ENCODE measurements at places on chromosomes 7 and 10.

DNA sequence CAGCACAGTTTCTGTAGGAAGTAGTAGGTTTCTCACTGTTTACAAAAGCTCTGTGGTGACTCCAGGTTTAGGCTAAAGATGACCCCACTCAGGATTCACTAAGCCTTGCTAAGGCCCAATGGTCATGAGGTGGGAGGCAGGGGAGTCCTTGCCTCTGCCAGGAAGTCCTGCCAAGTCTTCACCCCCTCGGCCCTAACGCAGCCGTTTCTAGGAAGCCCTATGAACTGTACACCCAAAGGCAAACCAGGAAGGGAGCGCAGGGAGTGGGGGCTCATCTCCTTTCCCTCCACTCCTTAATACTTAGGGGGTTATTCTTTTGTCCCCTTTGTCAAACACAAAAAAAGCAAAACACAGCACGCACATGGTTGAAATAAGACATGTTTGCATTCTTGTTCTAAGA, 64.6 kb downstream of the CTBP2 start:
- no peak for DNase-seq

DNA sequence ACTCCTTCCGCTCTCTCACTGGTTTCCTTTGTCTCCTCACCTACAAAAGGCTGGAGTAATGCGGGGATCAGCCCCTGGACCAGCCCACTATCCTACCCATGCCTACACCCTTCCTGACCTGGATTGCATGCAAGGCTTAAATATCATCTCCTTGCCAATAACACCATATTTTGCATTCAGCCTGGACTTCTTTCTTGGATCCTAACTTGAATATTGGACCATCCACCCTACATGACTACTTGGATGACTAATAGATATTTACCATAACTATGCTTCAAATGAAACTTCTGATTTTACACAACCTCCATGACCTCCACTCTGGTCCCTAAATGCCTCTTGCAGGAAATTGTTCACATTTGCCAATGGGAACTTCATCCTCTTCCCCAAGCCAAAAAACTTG, 188.3 kb upstream of the AKR1E2 start:
- DNase-seq, result no peak

DNA sequence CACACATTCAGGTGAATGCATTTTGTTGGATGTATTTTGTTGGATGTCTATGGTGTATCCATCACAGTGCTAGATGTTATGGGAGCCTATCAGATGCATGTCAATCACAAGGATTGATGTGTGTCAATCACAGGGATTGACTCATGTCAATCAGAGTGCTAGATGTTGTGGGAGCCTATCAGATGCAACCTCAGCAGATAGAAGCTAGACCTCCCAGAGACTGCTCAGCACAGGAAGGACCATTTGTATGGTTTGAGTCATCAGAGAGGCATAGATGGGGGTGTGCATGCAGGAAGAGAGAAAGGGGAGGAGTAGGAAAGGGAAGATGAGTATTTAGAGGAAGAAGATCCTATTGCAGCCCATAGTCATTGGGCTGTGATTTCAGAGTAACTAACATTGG, 48.3 kb upstream of the PITRM1 start:
- no peak for DNase-seq

GRCh38 chr7:128933180-128933891, 4.4 kb upstream of the IRF5 start:
- no peak for DNase-seq

- no peak for DNase-seq
Observed at GRCh38 chr10:79627075-79627474, 16.3 kb downstream of the SFTPA1 start.

GRCh38 chr7:11206177-11206899, 232.7 kb downstream of the PHF14 start:
- no peak for DNase-seq

- DNase-seq, result no peak
Observed at GRCh38 chr10:3969876-3970666, 185.1 kb upstream of the KLF6 start.

- no peak for DNase-seq
Observed at GRCh38 chr10:32259551-32259950, 87.4 kb downstream of the EPC1 start.

DNA sequence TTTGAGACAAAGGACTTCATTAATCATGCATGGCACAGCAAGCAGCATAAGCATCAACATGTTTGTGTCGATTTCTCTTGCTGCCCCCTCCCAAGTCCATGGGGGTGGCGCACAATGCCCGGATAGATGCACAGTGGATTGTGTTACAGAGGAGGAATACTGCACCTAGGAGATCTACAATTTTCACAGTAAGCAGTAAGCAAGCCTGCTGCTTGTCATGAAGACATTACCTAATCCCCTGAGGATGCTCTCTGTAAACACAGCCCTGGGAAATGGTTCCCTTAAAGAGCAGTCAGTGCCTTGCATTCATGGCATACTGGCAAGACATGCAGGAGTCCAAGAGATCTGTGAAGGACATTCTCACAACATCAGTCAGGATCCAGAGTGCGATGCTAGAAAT, 137.7 kb downstream of the ETV1 start:
- DNase-seq, result no peak

DNA sequence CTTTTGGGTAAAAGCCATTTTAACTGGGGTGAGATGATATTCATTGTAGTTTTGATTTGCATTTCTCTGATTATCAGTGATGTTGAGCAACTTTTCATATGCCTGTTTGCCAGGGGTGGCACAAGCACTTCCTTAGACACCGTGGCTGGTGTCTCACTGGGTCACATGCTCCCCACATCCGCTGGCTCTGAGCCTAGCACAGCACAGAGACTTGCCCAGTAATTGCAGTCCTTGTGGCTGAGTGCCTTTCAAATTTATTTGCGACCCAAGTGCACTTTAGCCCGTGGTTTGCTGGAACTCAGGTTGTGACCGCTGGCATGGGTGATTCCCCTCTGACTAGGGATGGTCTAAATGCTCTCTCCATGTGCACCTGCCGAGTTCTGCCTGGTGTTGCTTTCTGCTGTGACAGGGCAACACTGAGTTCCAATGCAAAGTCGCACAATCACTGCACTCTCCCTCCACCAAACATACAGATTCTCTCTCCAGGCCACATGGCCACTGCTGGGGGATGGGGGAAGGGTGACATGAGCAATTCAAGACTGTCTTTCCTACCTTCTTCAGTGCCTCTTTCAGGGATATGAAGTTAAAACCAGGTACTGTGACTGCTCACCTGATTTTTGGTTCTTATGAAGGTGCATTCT, 66.5 kb downstream of the ZNF277 start:
- DNase-seq, result no peak

- no peak for DNase-seq
Observed at GRCh38 chr7:105721571-105722104, 140.3 kb upstream of the EFCAB10 start.

GRCh38 chr7:26948617-26949118, 84.3 kb upstream of the SKAP2 start:
- DNase-seq, result no peak

- no peak for DNase-seq
Observed at GRCh38 chr7:12524794-12525386, 45.6 kb upstream of the SCIN start.

- DNase-seq, result no peak
Observed at GRCh38 chr7:102875700-102876295, 37.0 kb upstream of the LRRC17 start.

DNA sequence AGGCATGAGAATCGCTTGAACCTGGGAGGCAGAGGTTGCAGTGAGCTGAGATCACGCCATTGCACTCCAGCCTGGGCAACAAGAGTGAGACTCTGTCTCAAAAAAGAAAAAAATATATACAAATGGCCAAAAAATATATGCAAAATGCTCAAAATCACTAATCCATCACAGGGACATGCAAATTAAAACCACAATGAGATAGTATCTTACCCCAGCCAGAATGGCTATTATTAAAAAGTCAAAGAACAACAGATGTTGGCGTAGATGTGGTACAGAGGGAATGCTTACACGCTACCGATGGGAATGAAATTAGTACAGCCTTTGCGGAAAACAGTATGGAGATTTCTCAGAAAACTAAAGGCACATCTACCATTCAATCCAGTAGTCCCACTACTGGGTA, 17.4 kb downstream of the SNX8 start:
- DNase-seq, result no peak

GRCh38 chr10:102627736-102628293, 16.5 kb upstream of the TRIM8 start:
- DNase-seq, result no peak

GRCh38 chr7:140923358-140924006, 1.2 kb downstream of the BRAF start:
- no peak for DNase-seq

DNA sequence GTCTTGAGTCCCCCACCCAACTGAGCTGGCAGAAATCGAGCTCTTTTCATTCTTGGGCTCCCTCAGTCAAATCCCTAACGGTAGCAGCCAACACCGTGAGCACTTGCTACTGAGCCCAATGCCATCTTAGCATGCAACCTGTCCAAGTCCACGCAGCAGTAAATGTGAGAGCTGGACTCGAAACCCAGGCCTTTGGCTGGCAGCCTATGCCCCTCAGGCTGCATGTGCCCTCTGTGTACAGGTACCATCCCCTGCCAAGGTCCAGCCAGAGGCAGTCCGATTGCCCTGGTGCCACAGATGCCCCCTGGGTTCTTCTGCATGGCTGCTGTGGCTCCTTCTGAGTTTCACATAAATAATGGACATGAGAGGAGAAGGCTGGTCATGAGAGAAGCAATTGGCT, 1.2 kb upstream of the TMEM273 start:
- no peak for DNase-seq

DNA sequence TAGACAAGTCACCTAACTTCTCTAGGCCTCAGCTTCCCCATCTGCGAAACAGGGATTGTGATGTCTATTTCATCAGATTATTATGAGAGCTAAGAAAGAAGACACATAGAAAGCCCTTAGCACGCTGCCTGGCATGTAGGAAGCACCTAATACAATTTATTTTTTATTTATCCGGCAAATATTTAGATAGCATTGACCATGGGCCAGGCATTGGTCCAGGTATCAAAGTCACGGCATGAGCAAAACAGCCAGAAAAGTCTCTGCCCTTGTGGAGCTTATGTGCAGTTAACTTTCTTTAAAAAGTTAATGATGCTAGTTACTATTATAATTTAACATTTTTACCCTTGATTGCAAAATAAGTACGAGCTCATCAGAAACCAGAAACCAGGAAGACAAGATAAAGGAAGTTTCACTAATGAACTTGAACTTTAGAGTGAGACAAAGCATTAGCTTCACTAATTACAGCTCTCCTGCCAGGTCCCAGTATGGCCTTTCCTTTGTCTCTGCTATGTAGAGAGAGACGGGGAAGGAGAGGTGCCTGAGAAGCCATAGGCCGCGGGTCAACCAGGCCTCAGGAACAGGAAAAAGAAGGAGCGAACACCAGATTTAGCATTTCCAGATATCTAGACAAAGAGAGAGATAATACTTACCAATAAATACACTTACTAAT, 139.5 kb upstream of the ADAM12 start:
- DNase-seq, result no peak

DNA sequence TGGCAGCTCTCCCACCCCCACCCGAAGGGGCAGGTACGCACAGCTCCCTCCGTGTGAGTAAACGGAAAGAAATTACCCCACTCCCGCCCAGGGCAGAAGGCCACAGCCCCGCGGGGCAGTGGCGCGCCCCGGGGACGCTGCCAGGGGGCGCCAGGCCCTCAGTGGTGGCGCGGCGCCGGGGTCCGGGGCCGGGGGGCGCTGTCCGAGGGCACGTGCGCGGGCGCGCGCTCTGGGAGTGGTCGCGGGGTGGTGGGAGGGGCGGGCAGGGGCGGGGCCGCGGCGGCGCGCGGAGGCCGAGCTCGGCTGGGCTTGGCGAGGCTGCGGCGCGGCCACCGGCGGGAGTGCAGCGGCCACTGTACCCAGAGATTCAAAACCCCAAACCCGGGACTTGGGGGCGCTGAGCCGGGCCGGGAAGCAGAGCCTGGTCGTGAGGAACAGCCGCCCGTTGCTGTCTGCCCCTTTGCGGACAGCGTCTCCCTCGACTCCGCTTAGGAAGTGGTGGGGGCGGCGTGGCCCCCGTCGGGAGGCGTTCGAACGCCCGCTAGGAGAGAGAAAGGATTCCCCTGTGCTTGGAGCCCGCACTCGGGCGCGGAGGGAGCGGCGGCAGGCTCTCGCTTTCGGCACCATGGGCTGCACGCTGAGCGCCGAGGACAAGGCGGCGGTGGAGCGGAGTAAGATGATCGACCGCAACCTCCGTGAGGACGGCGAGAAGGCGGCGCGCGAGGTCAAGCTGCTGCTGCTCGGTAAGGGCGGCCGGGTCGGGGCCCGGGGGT, at the start of gene GNAI1:
Gene GNAI1, plus strand, starts transcription at position 296 of the 773 bp plus-strand sequence. Its CDS starts 330 bp downstream, at position 626.
- DNase-seq, result no peak

GRCh38 chr7:80609751-80610150, 28.7 kb upstream of the CD36 start:
- no peak for DNase-seq

DNA sequence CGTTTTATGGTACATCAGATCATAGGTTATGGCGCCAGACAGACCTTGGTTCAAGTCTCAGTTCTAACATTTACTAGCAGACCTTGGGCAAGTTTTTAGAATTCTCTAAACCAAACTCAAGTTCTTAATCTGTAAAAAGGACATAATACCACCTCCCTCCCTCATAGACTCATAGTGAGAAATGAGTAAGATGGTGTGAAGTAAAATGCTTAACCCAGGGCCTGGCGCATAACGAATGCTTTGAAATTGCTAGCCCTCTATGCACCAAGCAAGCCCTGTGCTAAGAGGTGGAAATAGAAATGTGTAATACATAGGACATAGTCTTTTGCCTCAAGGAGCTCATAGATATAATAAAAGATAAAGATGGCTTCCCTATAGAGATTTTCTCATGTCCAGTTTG, 17.7 kb upstream of the SLC35B4 start:
- DNase-seq, result no peak

DNA sequence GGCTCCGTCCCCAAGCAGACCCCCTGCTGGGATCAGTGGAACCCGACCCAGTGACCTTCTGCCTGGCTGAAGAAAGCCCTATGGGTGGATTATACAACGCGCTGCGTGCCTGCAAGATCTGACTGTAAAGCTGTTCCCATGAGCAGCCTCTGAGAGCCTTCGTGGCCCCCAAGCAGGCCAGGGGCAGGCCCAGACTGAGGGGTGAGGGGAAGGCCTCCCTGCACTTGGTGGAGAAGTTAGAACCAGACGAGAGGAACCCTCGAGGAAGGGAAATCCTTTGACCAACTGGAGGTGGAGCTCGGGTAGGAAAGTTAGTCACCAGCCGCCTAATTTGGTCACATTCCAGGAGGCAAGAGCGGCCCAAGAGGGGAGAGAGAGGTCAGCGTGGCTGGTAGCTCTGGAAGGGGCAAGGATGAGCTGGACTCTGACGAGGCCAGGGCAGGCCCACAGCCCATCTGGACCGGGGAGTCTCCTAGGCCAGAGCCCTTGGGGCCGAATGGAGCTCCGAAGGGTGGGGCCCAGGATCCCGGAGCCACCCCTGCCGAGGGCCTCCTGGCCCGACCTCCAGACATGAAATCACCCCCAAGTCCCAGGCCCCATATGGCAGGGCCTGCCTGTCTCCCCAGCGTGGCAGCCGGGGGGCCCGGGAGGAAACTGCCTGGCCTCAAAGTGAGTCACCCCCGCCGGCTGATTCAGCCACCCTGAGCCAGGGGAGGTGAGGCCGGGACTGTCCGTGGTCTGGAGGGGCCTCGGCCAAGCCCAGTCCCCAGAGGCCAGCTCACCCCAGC, 23.3 kb upstream of the PDGFA start:
- no peak for DNase-seq
